ENCODE measurements at places on chromosomes 5 and 9.

GRCh38 chr5:61308712-61309111, 23.3 kb upstream of the ZSWIM6 start:
- DNase-seq: no peak

- no peak for DNase-seq
These were observed 195.0 kb upstream of the TBC1D2 start for GRCh38 chr9:98450496-98450895.

- no peak for DNase-seq
These were observed 91.8 kb upstream of the DAPK1 start for GRCh38 chr9:87405677-87406542.

DNA sequence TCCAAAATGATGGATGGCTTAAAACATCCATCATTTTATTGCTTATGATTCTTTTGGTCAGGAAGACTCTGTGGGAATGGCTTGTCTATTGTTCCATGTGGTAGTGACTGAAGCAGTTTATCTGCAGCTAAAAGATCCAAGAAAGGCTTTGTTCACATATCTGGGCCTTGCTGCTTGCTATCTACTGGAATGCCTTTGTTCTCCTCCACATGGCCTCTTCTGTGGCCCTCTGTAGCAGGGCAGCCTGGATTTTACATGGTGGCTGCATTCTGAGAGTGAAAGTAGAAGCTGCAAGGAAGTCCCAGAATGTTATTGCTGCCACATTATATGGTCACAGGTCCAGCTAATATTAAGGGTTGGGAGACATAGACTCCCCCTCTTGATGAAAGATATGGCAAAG, 35.1 kb downstream of the DMXL1 start:
- no peak for DNase-seq

Measured in memory B cell (primary cell).